ENCODE measurements at places on chromosomes 3 and 15. TPM values are rescaled to one million over a fixed set of nuclear protein-coding genes. Genes with fewer than 3 reads are reported as not detected.

DNA sequence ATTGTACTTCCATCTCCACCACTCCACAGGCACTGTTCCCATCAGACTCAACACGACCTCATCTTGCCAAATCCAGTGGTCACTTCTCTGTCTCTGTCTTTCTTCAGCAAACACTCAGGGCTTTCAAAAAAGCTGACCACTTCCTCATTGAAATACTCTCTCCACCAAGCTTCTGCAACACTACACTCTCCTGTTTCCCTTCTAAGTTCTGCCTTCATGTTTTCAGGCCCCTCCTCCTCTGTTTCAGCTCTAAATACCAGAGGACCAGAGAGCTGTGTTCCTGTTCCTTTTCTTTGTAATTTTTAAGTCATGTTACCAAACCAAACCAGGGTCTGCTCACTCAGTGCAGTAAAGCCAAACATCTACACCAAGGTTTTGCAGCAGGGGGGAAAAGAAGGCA, 33.8 kb upstream of the ACP3 start:
- DNase-seq: no peak

DNA sequence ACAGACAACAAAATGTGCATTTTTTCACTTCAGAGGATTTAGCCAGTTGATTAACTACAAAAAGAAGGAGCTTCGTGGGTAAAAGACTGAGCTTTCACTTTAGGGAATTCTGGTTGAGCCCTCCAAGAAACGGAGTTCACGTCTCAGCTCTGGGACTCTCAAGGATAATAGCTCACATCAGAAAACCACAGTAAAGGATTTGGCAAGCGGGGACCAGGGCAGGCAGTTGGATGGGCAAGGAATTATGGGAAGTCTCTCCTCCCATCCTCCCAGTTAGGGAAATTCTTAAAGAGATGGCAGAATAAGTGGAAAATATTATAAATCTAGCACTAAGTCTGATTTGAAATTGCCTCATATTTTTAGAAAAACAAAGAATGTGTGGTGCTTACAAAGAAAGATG, 188.3 kb upstream of the EOMES start:
- DNase-seq: peak; percentile 40

DNA sequence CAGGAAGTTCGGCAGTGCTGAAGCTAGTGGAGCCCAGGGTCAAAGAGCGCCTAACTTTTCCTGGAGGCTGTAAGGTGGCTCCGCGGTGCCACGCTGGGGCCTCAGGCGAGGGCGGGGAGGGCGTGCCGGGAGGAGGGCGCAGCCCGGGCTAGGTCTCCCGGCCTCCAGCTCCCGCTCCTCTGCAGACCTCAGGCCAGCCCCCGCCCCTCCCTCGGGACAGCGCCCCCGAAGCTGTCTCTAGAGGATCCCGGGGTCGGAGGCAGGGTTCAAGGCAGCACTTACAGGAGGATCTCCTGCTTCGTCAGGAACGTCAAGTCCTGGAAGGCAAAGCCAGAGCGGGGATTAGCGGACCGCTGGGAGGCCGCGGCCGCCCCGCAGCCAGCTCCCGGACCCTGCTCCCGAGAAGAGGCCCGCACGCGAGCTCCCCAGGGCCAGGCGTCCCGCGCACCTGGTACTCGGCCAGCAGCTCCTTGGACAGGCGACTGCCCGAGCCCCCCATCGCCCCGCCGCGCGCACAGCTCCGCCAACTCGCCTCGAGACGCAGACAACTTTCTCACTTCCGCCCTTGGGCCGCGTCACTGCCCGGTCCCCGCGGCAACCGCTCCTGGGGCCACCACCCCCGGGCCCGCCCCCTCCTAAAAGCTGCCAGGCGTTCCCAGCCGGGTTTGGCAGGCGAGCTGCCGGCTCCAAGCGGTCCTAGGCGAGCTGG, at the start of gene CIB1:
Gene CIB1 (minus strand): TSS at position 555 of the 709 bp plus-strand sequence. CDS start 56 bp downstream, at position 499.
- DNase-seq: peak; percentile 99

DNA sequence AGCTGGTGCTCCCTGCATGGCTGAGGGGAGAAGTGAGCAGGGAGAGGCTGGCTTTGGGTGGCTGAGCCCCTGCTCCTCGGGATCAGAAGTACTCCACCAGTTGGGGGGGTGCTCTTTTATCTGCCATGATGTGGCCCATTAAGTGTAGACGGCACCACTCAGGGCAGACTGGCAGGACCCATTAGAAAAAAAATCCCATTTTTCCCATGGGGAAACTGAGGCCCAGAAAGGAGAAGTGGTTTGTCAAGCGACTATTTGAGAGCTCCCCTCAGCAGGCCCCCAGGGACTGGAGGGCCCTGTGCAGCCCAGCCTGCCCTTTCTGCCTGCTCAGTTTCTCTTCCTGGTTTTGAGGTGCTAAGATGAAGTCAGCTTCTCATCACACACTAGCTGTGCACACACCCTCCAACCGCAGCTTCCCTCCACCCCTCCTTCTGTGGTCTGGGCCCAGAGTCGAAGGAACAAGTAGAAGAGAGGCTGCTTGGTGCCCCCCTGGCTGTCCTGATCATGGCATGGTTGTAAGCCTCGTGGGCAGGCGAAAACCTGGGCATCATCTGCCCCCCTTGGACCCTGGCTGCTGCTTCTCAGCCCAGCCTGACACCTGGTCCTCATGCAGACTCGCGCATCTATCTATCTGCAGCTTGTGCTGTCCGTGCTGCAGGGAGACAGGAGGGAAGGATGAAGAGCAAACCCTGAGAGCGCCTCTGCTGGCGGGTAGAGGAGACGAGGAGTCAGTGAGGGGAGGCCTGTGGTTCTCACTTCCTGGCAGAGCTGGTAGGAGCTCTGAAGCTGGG, 5.6 kb downstream of the CSK start:
- peak; percentile 97 for DNase-seq

- DNase-seq: peak; percentile 67
Measured at GRCh38 chr3:99505646-99506269, 132.6 kb upstream of the COL8A1 start.

DNA sequence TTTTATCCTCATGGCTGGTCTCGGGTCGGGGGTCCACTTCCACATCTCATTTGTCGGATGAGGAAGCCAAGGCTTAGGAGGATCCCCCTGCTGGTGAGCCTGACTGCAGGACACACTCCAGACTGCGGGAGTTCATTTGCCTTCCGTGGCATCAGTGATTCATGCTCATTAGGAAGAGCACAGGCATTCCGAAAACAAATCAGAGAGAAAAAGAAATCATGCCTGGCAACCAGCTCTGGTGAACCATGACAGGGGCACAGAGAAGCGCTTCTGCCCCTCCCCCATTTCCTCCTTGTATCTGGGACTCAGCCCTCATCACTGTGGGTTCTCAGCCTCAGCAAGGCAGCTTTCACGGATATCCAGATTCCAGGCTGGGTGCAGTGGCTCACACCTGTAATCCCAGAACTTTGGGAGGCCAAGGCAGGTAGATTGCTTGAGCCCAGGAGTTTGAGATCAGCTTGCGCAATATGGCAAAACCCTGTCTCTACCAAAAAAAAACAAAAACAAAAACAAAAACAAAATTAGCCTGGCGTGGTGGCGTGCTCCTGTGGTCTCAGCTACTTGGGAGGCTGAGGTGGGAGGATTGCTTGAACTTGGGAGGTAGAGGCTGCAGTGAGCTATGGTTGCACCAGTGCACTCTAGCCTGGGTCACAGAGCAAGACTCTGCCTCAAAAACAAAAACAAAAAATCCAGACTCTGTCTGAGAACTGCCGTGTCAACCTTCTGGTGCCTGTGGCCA, 28.4 kb downstream of the IRAK2 start:
- peak; percentile 86 for DNase-seq

GRCh38 chr3:65607101-65607500, 431.6 kb downstream of the MAGI1 start:
- no peak for DNase-seq

- DNase-seq: no peak
Measured at GRCh38 chr15:70348581-70349344, 251.0 kb upstream of the TLE3 start.

- no peak for DNase-seq
Measured at GRCh38 chr15:78449220-78449999, 11.4 kb downstream of the IREB2 start.

DNA sequence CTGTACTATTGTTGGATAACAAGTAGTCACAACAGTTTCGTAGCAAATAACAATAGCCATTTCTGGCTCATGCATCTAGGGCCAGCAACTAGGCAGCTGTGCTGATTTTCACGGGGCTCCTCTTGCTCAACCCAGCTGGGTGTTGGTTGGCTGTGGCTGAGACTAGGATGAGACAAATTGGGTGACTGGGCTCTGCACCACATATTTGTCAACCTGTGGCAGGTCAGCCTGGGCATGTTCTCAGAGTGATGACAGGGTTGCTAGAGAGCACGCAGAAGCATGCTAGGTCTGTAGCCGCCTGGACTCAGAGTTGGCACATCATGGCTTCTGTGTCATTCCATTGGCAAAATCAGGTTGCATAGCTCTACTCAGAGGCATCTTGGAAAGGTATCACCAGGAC, 175.9 kb downstream of the OTOL1 start:
- DNase-seq: no peak

DNA sequence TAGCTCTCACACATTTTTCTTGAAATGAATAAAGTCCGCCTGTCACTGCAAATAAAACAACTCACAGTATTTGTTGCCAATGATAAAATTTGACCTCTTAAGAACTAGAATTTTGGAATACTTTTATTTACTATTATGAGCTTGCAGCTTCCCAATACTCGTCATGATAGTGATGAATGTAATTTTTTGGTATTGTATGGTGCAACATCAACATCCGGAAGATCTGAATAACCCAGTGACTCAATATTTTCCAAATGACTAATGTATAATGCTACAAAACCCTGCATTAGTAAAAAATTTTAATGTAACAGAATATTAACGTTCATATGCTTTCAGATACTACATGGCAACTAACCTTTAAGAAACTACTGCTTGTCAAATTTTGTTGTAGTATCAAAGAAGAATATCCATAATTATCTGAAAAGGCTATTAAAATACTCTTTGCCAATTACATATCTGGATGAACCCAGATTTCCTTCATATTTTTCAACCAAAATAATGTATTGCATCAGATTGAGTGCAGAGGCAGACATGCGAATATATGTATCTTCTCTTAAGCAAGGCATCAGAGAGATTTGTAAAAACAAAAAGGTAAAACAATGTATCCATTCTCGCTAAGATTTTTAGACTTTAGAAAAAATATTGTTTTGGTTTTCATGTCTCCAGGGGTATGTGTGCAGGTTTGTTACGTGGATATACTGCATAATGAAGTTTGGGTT, 95.3 kb downstream of the IGF2BP2 start:
- DNase-seq: no peak

DNA sequence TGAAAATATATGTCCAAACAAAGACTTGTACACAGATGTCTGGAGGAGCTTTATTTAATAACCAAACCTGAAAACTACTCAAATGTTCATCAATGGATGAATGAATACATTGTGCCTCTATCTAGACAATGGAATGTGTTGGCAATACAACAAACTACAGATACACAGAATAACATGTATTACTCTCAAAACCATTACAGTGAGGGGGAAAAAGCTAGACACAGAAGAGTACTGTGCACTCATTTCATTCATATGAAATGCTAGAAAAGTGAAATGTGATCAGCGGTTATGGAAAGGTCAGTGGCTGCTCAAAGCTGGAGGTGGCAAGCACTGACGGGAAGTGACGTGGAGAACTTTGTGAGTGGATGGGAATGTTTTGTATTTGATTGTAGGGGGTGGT, 13.2 kb downstream of the STOML1 start:
- DNase-seq: no peak

The SOX2 gene
- total RNA-seq: not detected

The ARGFX gene
- not detected for total RNA-seq

The GABRR3 gene
- 0.05 TPM for total RNA-seq

The CD80 gene
- total RNA-seq: 13.0 TPM

The C3orf22 gene
- total RNA-seq: not detected
